Osteocyte (in vitro differentiated cells): ENCODE measurements at places on chromosomes 6 and 20.

GRCh38 chr6:1485678-1486077 lies 96.3 kb downstream of the FOXF2 start:
- no peak for DNase-seq

DNA sequence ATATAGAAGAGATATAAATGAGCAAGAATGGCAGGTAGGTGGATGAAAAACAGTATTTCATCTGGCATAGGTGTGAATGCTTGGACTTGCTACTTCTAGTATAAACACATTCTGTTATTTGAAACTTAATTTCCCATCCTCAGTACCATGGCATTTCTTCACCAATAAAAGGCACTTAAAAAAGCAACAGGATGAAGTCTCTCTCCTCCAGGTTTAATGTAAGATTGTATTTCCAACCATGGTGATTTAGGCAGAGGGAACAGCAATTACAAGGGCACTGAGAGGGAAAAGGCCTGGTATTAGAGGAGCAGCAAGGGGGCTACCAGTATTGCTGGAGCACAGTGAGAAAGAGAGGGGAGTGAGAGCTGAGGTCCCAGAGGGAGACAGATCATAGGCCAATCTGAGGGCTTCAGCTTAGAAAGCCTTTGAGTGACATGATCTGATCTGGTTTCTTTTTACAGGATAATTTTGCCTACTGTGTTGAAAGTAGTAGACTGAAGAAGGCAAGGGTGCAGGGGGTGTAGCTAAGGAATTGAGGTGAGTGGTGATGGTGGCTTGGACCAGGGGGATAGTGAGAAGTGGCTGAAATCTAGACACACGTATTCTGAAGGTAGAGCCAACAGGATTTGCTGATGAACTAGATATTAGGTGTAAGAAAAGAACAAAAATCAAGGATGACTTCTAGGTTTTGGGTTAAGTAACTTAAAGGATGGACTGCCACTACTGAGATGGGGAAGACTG lies 67.8 kb upstream of the SMIM29 start:
- no peak for DNase-seq

- DNase-seq = no peak
Measured at GRCh38 chr6:137271245-137272183, 52.3 kb upstream of the IFNGR1 start.

GRCh38 chr6:13574149-13574570 lies 241 bp upstream of the SIRT5 start:
- peak; percentile 97 for DNase-seq

GRCh38 chr20:13821876-13822275 lies 37.0 kb downstream of the NDUFAF5 start:
- no peak for DNase-seq

- DNase-seq = no peak
Measured at GRCh38 chr6:70351461-70351860, 48.6 kb upstream of the COL9A1 start.

GRCh38 chr20:11457488-11457887 lies 460.2 kb upstream of the BTBD3 start:
- no peak for DNase-seq

DNA sequence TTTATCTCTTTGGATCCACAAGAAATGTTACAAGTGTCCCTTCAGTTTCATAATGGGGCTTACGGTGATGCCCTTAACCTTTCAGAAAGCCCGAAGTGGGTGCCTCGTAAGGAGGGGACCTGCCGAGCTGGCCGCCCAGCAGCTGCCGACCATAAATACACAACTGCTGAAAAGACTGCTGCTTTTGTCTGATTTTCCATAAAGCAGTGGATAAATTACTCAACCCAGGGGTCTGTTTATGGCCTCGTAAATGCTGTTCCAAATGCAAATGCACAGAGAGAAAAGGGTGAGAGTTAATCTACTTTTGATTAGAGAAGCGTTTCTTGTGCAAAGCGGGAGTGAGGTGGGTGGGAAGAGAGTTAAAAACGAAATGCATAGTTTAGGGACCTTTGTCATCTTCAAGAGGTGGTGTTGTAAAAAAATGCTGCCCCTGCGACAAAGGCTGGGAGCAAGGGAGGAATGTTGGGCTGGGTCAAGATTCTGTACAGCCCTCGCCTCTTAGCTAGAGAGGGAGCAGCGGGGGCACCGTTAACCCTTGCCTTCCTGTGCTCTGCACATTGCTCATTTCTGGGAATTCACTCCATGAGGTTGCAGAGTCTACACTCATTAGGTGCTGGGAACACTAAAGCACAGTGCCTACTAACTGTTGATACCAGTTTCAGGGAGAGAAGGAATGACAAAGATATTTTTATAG lies 112.0 kb upstream of the MTHFD1L start:
- no peak for DNase-seq

DNA sequence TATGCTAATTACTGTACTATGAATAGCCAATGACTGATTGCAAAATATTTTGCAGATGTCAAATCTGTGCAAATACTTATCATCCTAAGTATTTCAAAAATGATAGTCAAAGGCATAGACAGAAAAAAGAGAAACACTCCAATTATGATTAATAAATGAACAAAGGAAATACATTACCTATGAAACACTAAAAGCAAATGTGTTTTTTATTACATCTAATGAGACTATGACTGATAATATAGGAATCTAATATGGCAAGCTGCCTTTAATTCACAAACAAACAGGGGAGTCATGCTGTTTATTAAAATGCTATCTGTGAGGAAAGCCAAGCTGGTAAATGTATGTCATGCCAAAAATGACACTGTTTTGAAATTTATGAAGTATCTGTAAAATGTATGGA lies 713.2 kb upstream of the NRSN1 start:
- no peak for DNase-seq

GRCh38 chr20:12788632-12789299 lies 220.0 kb upstream of the SPTLC3 start:
- no peak for DNase-seq

GRCh38 chr20:34385464-34385863 lies 22.4 kb downstream of the ITCH start:
- no peak for DNase-seq

- no peak for DNase-seq
Measured at GRCh38 chr20:5780846-5781217, 30.6 kb downstream of the SHLD1 start.

- no peak for DNase-seq
Measured at GRCh38 chr6:11272491-11273192, 40.2 kb upstream of the NEDD9 start.

DNA sequence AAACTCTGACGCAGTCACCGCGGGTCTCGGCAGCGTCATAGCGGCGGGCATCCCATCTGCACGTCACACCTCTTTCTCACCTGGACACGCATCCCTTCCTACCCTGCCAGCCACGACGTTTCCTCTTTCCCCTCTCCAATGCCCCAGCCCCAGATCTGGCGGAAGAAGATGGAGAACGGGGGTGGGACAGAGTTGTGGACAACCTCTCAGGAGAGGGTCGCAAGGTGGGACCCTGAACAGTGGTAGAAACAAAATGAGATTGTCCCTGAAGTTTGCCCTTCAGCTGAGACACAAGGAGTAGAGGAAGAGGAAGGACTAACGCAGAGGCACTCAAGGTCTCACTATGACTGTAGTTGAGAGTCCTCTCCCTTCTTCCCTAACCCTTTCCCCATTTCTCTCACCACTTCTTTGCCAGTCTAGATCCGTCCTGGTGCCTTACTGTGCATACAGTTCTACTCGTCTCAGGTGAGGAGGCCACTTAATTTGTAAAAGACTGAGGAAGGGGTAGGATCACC lies 562 bp downstream of the TRIM39 start:
- DNase-seq = no peak

DNA sequence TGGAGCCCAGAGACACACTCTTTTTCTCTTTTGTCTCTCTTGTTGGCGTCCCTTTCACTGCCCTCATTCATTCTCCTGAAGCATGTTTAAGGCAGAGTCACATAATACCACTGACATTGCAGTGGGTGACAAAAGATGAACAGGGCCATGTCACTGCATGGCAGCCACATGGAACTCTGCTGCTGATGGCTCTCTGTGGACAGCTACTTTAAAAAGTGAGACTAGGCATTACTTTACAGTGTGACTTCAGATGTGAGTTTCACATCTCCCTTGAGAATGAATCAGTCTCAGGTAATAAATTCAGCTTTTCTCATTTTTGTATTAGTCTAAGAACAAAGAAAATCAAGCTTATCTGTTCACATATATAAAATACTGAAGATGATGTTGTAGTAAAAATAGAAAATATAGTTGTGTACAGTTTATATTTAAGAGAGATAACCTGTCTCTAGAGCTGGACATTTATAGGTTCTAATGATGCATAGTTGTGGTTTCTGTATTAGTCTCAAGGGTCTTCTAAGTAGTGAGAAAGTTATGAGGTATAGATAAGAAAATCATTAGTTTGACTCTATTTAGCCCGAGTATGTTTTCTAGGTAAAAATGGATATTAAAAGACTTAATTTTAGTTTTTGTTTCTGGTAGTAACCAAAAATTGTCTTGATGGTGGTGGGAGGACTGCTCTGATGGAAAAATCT lies 6.1 kb downstream of the MRS2 start:
- no peak for DNase-seq

DNA sequence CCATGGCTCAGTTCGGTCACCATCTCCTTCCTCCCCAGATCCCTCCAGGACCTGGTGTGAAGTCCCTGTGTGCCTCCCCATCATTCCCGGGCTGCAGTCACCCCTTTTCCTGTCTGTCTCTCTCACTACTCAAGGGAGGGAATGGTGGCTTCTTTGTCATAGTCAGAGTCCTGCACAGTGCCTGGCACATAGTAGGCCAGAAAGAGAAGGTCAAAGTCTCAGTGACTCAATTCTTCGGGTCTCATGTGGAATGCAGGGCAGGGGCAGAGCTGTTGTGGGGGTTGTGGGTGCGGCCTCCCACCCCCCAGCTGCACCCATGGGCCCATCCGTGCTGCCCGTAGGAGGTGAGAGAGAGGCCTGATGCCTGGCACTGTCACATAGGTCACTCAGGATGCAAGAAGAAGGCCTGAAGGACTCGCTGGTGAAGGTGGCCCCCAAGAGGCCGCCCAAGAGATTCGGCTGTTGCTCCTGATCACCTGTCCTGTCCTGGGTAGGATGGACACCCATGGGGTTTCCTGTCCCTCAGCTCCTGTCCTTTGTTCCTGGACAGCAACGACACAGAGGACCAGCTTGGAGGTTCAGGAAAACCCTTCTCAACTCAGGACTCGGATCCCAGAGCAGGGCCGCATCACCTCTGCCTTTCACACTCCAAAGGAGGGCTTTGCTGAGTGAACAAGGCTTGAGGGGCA lies 34.1 kb downstream of the RAB44 start:
- DNase-seq = no peak

DNA sequence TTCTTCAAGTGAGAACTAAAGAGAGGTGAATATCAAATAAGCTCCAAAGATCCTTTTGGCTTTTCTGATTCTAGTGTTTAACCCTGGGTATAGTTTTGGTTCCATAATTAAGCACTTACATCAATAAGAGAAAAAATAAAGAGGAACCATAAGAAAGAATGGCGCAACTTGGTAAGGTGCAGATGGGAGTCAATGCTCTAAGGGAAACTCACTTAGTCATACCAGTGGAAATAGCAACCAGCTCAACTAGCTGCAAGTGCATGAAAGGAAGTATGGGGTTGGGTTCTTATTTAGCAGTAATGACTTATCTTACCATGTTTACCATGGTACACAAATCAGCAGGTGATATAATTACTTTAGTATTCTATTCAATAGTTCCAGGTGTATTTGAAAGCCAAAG lies 296.5 kb upstream of the RUNX2 start:
- DNase-seq = no peak

GRCh38 chr6:37943436-37944058 lies 124.0 kb downstream of the ZFAND3 start:
- DNase-seq = no peak

- no peak for DNase-seq
Measured at GRCh38 chr6:109349419-109349987, 32.8 kb downstream of the CD164 start.
